ENCODE measurements at places on chromosomes 4 and X. TPM values are rescaled to one million over a fixed set of nuclear protein-coding genes. Genes with fewer than 3 reads are reported as not detected.

DNA sequence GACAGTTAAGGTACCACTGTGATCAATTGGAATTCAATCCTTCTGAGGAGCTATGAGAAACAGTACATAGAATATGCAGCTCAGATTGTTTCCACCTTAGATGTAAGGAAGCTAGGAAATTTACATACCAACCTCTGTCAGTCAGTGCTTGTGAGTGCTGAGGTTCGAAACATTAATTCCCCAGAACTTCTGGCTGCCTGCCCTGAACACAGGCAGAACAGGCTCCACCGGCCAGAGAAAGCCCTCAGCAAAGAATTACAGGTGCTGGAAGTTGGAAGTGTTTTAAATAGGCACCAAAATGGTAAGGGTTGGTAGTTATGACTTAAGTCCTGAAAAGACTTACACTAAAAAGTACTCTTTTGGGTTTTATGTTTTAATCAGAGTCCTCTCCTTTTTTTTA, 651.8 kb downstream of the C4orf33 start:
- no peak for DNase-seq

GRCh38 chrX:124194901-124195300, 137.6 kb upstream of the TEX13D start:
- DNase-seq = peak; percentile 75

DNA sequence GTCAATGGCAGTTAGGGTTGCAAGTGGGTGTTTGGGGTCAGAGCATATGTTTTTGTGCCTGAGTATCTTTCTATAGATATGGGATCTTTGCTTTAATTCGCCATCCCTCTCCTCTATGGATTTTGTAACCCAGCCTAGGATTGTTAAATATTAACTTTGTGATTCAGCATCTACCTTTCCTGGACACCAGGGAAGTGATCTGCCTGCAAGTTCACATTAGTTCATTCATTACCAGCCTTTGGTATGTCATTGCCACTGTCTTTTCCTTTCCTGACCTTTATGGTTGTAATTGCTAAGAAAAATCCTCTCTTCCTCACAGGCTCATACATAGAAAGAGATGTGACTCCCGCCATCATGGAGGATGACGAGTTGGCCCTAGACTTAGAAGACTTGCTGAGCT, 73.8 kb downstream of the KIT start:
- no peak for DNase-seq

NAP1L3 gene
- 0.23 TPM for total RNA-seq

LIMCH1 gene
- total RNA-seq = 188 TPM

Data from psoas muscle (tissue), 8 donors.